ENCODE measurements at places on chromosomes 6 and 20.

DNA sequence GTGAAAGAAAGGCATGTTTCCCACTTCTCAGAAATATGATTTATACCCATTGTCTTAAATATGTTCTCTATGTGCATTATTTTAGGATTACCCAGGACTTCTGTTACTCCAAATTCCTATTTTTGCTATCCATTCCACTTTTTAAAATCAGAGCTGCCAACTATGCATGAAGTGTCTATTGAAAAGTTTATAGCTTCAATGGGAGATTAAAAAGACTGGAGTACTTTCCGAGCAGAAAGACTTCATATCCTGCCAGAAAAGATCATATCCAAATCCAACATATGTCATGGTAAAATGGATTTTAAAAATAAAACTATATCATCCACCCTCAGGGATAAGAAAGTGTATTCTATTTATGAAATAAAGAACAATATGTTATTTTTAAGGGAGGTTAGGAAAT is 212.7 kb downstream of the COL12A1 start:
- no peak for DNase-seq

DNA sequence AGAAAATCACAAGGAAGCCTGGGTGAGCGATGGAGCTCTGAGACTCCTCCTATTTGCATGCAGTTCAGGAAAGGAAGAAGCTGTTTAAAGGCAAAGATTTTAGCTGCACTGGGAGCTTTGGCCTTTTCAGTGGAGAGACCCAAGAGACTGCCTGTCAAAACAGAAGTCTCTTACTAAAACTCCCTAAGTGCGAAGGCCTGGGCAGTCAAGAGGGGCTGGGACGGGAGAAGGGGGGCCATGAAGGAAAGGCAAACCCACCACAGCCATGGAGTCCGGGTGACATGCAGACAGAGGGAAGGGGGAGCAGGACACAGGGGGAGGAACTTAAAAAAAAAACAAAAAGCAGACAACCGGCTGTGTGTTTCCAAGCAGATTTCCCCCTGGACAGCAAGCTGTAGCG is 537.6 kb upstream of the NOX3 start:
- no peak for DNase-seq

DNA sequence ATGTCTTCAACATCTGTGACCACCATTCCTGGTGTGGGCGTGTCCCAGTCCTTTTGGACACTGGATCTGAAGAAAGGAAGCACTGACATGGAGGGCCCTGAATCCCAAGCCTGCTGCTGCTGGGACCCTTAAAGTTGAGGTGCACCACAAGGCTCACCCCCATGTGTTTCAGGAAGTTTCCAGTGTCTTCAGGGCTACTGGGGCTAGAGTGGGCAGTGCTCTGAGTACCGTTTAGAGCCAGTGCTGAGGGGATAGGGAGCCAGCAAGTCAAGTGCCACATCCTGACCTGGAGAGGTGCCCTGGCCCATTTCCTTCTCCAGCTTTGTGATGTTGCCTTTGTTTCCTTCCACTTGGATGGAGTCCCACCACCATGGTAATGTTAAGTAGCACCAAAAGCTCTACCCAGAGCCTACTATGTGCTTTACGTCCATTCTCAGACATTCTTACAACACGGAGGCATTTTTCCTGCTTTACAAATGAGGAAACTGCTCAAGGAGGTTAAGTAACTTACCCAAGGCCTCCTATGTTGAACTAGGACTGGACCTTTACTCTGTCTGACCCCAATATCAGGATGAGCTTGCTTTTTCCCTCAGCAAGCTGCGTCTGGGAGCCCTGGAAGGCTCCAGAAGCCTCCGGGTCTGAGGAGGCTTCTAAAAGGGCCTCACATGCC is 552 bp upstream of the DEF6 start:
- DNase-seq: no peak

DNA sequence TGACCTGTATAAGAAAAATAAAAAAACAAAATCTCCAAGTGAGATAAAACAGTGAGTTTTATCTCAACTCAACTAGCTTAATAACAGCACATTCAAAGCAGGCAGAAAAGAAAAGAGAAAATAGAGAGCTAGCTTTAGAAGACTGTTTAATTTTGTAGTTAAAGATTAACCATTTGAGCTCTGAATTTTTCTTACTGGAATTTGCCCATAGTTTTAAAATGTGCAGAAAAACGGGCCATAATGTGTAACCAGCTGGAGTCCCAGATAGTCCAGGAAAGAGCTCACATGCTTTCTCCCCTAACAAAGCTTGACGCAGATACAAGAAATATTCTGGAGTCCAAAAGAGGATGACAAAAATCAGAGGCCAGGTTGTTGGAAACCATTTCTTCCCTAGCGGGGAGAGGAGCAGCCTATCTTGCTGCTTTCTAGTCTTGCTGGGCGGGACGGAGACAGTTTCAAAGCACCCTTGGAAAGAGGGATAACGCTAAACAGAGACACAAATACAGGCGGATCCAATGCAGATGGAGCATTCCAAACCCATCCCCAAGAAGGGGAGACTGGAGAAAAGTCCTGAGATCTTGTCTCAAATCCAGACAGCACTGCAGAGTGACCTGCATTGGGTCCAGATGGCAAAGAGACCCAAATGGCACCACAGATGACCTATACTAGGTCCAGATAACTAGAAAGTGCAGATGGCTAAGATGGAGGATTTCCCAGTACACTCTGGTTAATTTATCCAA is 16.1 kb downstream of the TTK start:
- no peak for DNase-seq

DNA sequence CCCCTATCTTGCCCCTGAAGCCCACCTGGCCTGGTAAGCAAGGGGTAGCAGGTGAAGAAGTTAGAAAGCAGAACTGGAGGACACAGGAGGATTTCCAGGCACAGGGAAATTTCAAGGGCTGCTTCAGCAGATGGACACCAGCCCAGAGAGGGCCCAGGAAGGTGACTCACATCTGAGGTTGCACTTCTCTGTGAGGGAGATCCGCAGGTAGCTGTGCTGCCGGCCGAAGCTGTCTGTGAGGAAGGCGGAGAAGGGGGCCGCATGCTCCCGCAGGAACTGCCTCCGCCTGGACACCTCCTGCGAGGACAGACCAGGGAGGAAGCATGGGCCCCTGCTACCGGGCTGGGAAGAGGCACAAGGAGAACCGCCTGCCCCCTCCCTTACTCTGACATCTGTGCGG is 7.1 kb downstream of the MOCS1 start:
- DNase-seq: no peak

DNA sequence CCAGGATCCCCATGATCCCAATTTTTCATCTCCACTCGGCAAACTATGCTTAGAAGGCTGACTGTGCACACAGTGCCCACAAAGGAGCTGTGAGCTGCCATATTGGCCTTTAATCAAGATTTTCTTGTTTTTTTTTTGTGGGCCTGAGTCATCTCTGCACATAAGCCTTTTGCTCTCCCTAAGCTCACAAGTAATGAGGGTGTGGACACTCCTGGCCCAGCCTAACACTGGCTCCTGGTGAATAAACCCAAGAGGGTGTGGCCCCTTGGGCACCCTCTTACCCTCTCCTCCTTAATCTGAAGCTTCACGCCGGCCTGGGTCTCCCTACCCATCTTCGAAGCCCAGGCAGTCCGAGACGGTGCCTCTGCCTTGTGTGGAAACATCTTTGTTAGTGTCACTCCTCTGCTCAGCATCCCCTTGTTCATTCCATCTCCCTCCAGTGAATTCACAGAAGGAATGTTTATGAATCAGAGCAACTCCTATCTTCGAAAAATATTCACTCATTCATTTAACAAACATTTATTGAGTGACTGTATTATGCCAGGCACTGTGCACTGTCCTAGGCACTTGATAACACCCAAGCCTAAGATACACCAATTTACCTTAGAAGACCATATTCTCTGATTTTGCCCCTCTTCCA is 22.2 kb upstream of the MRPS10 start:
- no peak for DNase-seq

DNA sequence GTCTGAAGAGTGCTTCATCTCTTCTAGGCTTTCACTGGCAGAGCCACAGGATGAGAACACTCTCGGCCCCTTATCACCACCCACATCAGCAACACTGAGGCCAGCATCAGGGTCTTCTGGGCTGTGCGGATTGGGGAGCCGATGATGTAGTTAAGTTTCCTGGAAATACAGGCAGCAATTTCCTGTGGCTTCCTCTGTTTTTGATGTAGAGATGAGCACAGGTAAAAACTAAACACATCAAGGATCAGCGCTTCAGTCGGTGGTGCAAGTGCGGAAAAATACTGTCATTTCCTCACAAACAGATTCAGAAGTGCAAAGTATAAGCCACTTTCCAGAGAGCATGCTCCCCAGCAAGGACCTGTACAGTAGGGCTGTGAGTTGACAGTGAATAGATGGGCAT is 62.6 kb downstream of the BACH2 start:
- peak; percentile 41 for DNase-seq

DNA sequence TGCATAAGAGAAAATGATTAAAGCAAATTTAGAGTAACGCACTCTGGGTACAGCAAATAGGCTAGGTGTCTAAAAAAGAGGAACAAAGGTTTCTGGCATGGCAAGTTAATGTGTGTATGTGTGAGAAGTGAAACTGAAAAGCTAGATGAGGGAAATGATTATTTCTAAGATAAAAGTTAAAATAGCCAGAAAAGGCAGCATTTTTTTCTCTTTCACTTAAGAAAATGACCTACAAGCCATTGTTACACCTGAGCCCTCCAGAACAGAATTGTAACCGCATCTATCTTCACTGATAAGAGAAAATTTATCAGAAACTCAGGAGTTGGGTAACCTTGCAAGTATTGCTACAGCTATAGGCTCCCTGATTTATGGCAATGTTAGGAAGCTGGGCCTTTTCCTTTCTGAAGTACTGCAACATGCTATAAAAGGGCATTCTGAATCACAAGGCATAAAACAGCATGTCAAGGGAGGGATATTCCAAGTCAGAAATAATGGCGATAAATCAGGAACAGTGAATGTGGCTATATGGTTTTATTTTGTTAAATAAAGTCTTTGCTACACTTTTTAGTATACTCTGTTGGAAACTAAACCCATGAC is 395.3 kb downstream of the TBC1D32 start:
- no peak for DNase-seq

DNA sequence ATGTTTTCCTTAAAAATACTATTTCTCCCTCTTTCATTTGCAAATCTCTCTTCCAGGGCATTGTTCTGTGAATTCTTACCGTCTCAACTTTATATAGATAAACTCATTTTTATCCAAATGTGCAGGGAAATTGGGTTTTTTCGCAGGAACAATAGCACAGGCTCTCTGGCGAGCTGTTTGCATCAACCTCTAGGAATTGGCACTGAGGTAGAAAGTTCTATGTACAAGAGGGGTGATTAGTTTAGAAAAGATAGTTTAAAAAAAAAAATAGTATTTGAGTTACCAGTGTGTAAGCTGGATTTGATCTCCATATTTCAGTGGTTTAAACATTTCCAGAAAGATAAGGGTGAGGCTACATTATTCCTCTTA is 129.7 kb upstream of the BTN3A2 start:
- no peak for DNase-seq

DNA sequence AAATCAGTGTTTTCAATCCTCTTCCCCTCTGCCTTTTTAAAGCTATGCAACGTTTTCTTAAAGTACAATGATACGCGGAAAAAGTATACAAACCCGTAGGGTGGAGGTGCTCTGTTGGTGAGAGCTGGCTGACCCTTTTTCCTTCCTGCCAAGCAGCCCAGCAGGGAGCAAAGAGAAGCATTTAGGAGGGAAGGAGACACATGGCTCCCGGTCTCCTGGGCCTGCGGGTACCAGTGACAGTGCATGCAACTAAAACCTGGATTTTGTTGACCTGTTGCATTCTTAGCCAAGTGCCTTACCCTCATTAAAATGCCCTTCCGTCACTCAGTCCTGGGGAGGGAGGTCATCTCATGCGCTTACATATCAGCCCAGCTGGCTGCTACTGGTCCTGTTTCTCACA is 87.2 kb downstream of the SLX4IP start:
- DNase-seq: no peak

- DNase-seq: no peak
Measured at GRCh38 chr20:40307268-40307667, 381.8 kb downstream of the MAFB start.

- no peak for DNase-seq
Measured at GRCh38 chr6:106913676-106914280, 60.8 kb downstream of the CD24 start.

GRCh38 chr6:139981768-139982181 is 607.3 kb upstream of the CITED2 start:
- no peak for DNase-seq

DNA sequence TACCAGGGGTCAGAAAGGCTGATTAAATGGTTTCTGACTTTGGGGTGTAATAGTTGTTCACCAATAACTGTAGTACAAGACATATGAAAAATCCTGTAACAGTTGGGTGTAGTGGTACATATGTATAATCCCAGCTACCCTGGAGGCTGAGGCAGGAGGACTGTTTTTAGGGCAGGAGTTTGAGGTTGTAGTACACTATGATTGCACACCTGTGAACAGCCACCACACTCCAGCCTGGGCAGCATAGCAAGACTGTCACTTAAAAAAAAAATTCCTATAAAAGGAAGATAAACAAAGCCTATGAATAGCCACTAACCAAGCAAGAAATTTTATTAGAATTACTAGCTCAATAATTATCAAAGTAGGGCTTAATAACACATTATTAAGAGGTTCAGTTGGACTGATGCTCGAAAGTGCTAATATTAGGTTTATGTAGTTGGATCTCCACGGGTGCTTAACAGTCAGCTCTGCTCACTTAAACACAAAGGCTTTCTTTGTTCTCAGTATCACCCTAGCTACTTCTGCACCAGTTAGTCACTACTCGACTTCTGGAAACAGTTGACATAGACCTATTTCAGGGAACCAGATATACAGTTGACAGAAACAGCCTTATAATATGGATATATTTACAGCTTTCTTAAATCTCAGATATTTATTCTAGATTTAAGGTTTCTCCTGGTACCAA is 113.0 kb downstream of the MTFR2 start:
- no peak for DNase-seq

GRCh38 chr6:155354167-155354566 is 39.9 kb upstream of the TFB1M start:
- DNase-seq: no peak

DNA sequence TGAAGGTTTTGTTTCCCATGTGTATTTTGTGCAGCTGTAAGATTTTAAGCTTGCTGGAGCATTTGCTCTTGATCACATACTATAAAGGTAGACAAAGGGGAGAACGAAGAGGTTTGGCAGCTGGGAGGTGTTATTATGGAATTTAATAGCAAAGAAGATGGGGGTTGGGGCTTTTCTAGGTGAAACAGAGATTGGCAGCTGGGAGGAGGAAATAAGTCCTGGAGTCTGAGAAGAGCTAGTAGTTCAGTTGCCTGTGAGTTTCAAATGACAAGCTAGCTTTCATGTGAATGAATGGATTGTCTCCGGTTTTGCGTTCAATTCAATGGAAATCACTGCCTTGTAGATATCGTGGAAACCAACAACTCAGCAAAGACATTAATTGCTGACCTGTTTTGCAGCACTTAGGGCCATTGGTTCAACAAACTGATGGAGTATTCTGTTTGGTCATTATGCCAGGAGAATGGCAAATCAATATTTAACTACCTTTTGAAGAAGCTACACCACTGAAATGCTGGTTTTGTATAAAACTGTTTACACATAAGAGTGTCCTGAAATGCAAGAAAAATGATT is 38.1 kb upstream of the FLRT3 start:
- DNase-seq: no peak

- no peak for DNase-seq
Measured at GRCh38 chr6:35919085-35919826, 1.6 kb downstream of the SRPK1 start.

GRCh38 chr20:45038745-45039474 is 62.0 kb downstream of the KCNS1 start:
- DNase-seq: no peak

Measured in activated CD4-positive, CD25-positive, alpha-beta regulatory T cell (primary cell).